ENCODE measurements at places on chromosomes 3 and 15.

DNA sequence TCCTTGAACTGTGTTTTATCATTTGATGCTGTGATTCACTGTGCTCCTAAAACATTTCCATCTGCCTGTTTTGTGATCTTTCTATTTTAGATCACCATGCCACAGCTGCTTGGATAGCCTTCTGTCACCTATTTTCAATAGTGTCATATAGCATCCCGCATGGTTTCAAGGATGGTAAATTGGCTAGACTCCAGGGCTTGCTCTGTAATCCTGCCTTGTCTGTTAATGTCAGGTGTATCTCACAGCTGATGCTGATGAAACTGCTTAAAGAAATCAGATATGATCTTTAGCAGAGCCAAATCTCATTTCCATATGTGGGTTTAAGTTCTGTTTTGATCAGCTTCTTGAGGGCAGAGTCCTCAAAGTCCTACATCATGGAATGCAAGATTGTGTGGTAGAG is 182.2 kb downstream of the UBE2E2 start:
- DNase-seq: no peak

DNA sequence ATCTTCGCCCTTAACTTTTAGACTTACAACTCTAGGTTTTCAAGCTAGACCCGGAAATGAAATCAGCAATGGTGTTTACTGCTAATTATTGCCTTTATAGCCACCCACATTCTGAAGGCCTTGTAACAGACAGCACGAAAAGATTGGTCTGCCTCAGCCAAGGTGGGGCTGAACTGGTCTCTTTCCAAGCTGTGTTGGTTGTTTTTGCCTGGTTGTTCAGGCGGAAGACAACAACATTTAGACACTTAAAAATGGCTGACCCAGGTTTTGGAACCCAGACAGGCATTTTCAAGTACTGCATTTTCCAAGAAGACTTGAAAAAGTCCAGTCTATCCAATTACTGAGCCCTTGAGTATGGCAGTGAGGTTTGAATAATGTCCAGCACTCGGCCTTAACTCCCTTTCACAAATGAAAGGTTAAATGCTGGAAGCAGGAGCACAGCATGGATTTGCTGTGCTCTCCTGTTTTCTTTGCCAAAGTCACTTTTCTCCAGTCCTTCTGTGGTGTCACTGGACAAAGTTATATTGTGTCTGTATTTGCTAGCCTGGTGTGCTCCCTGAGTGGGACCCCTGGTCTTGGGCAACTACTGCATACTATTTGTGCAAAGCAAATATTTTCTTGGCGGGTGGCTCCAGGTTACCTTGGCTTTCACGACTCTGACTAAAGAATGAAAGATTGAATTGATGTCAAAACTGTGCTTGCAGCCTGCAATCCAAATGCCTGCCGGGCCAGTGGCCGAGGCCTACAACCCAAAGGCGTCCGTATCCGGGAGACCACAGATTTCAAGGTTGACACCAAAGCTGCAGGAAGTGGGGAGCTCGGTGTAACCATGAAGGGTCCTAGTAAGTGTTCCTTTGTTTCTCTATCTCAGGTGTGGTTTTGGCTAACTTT is 93.5 kb downstream of the FLNB start:
- DNase-seq: no peak

GRCh38 chr3:12062605-12063004 is 58.4 kb downstream of the SYN2 start:
- no peak for DNase-seq

GRCh38 chr3:102140116-102140515 is 290.8 kb downstream of the NFKBIZ start:
- DNase-seq: no peak

DNA sequence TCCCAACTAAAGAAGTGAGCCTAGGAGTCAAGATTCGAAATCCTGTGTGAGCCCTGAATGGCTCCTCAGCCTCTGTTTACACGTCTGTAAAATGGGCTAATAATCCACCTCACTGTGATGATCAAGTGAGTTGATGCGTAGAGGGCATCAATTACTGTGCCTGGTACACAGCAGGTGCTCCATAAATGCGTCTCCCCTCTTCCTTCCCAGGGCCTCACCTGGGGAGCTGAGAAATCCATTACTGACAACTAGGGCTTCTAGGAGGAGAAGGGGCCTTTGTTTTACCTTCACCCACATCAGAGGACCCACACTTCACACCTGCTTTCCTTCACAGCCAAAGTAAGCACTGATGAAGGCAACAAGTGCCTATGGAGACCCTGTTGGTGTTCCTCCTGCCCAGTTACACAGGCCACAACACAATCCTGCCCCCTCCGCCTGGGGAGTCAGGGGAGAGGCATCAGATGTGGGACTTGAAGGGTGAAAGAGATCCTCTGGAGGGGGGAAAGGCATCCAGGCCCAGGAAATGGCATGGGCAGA is 1.4 kb downstream of the CIB2 start:
- DNase-seq: peak; percentile 12
